ENCODE measurements at places on chromosomes 4 and X. TPM values are rescaled to one million over a fixed set of nuclear protein-coding genes. Genes with fewer than 3 reads are reported as not detected.

GRCh38 chrX:44915361-44915868, 42.4 kb downstream of the KDM6A start:
- no peak for DNase-seq

- peak; percentile 45 for DNase-seq
These were observed 37.6 kb downstream of the FGFRL1 start for GRCh38 chr4:1048773-1049590.

- no peak for DNase-seq
These were observed 379.1 kb downstream of the IL1RAPL1 start for GRCh38 chrX:28966331-28966730.

The GC gene
- 5.2 TPM for total RNA-seq

The SULT1B1 gene
- 0.08 TPM for total RNA-seq

All from suprapubic skin (tissue), 4 donors.